Breast epithelium (tissue), 4 donors: ENCODE measurements at places on chromosomes 12 and 14. TPM values are rescaled to one million over a fixed set of nuclear protein-coding genes. Genes with fewer than 3 reads are reported as not detected.

DNA sequence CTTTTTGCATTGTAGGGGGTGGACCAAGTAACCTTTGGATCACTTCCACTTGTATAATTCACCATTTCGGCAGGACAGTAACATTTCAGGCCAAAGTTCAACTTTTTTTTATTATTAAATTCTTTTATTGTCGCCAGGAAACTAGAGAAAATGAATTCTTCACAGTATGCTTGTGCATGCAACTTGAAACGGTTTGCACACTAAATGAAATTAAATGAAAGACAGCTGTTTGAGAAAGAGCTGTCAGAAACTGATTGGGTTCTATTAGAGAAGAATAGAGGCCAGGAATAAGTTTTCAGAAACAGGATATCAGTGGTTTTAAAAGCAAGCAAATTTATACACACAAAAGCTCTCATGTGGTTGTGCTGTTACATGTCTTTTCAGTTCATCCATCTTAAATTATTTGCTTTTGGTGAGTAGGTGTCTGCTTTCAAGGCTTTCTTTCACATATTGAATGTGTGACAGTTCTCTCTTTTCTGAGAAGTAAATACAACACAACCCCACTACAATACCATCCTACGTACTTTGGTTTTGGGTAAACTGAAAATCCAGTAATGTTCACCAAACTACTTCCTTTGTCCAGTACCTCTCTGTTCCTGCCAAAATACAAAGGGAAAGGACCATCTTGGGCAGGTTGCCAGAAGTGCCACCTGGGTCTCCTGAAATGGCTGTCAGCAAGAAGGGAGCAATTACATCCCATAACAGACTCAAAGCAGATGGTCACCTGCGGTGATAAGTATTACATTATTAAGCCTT is 291.7 kb downstream of the RAD51B start:
- no peak for DNase-seq
- peak overlapping the region; percentile 13 for H3K27ac ChIP-seq
- H3K36me3 ChIP-seq, result no peaks in the 10 kb centered on the region

GRCh38 chr12:12138203-12139154 is 67.7 kb downstream of the BCL2L14 start:
- no peaks in the 10 kb centered on the region for H3K36me3 ChIP-seq
- no peaks in the 10 kb centered on the region for H3K4me1 ChIP-seq
- no peak for DNase-seq
- H3K27me3 ChIP-seq, result no peaks in the 10 kb centered on the region
- no peak overlapping the region for H3K27ac ChIP-seq

The ADCY4 gene
- total RNA-seq, result 27.7 TPM

- no peaks in the 10 kb centered on the region for H3K27me3 ChIP-seq
- no peak overlapping the region for H3K4me3 ChIP-seq
- H3K36me3 ChIP-seq, result no peaks in the 10 kb centered on the region
- no peaks in the 10 kb centered on the region for H3K4me1 ChIP-seq
- H3K27ac ChIP-seq, result no peak overlapping the region
Observed at GRCh38 chr14:24064856-24065255, 6.5 kb upstream of the CPNE6 start.

DNA sequence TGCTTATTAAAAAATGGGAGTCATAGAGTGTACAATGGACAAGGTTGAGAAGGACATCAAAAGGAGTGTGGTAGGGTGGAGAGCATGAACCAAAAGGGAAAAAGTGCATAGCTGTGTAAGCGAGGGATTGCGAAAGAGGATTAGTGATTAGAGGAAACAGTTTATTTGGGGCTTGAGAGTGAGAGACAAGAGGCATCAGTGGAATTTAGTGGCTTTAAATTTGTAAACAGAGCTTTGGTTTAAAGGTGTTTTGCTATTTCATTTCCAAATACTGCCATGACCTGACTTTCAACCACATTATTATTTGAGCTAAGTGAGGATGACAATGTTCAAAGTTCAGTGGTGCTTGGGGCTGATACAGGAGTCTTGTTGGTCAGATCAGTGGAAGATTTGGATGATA is 53.4 kb downstream of the SLC16A7 start:
- DNase-seq, result no peak
- H3K27me3 ChIP-seq, result no peaks in the 10 kb centered on the region
- H3K27ac ChIP-seq, result no peak overlapping the region
- no peaks in the 10 kb centered on the region for H3K36me3 ChIP-seq
- H3K4me3 ChIP-seq, result no peak overlapping the region

- H3K4me1 ChIP-seq, result peaks cover 4% of the 10 kb centered on the region
- H3K4me3 ChIP-seq, result no peak overlapping the region
- H3K27ac ChIP-seq, result peak overlapping the region; percentile 92
- no peaks in the 10 kb centered on the region for H3K27me3 ChIP-seq
- no peaks in the 10 kb centered on the region for H3K36me3 ChIP-seq
Observed at GRCh38 chr14:68143341-68143841, 323.8 kb downstream of the RAD51B start.

The PEBP1 gene
- total RNA-seq, result 507 TPM

GRCh38 chr12:95629392-95629791 is 78.1 kb upstream of the USP44 start:
- no peaks in the 10 kb centered on the region for H3K4me1 ChIP-seq
- H3K27ac ChIP-seq, result peak overlapping the region; percentile 92
- no peak overlapping the region for H3K4me3 ChIP-seq
- no peaks in the 10 kb centered on the region for H3K27me3 ChIP-seq
- no peaks in the 10 kb centered on the region for H3K36me3 ChIP-seq

DNA sequence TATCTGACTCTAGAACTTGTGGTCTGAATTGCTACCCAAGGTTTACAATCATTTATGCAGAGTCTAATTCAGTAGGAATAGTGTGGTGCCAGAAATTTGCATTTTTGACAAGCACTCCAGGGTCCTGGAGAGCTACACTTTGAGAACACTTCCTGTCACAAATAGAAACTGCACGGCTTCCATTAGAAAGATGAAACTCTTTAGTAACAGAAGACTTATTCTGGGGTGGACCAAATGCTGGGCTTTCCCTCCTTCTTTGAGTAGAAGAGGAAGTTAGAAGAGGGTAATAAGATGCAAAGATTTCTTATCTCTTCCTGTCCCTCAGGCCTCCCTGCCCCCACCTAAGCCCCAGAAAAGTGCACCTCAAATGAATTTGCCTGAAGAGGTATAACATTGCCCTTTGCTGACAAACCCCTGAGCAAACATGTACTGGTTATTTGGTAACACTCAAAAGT is 28.4 kb downstream of the DGLUCY start:
- H3K27ac ChIP-seq, result no peak overlapping the region
- H3K27me3 ChIP-seq, result no peaks in the 10 kb centered on the region
- H3K4me3 ChIP-seq, result no peak overlapping the region
- H3K36me3 ChIP-seq, result no peaks in the 10 kb centered on the region
- no peaks in the 10 kb centered on the region for H3K4me1 ChIP-seq

DNA sequence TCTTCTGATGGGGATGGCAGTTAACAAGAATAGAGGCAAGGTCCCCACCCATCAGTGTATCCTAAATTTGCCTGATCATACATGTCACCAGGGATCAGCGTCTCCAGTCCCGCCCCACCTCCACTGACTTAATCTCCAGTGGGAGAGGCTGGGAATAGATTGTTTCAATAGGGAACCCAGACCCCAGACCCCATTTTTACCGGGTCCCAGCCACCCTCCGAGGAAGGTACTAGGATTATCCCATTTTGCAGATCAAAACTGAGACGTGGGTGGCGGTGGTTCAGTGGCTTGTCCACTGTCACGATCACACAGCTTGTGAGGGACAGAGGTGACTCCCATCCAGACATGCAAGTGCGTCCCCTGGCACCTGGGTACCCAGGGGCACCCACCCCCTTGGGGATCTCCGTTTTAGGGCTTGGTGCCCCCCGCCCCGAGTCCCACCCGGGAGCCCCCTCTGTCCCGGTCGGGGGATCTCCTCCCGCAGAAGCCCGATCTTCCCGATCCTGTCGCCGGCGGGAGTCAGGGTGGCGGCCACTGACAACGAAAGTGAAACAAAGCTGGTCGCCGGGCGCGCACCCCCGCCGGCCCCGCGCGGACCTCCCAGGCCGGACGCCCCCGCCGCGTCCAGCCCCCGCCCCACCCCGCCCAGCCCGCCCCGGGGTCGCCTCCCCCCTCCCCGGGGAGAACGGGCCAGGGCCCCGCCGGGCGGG is 523 bp downstream of the WSB2 start:
- peak; percentile 28 for DNase-seq
- no peaks in the 10 kb centered on the region for H3K36me3 ChIP-seq
- no peaks in the 10 kb centered on the region for H3K27me3 ChIP-seq
- H3K4me3 ChIP-seq, result peak overlapping the region; percentile 79
- no peaks in the 10 kb centered on the region for H3K4me1 ChIP-seq

The DPPA3 gene
- total RNA-seq, result not detected

GRCh38 chr14:104386151-104386841 is 193.3 kb upstream of the C14orf180 start:
- peak; percentile 43 for DNase-seq
- H3K36me3 ChIP-seq, result no peaks in the 10 kb centered on the region
- H3K27ac ChIP-seq, result no peak overlapping the region
- no peaks in the 10 kb centered on the region for H3K27me3 ChIP-seq
- no peak overlapping the region for H3K4me3 ChIP-seq

The HIF1A gene
- total RNA-seq, result 92.3 TPM

The EML5 gene
- total RNA-seq, result 5.6 TPM

DNA sequence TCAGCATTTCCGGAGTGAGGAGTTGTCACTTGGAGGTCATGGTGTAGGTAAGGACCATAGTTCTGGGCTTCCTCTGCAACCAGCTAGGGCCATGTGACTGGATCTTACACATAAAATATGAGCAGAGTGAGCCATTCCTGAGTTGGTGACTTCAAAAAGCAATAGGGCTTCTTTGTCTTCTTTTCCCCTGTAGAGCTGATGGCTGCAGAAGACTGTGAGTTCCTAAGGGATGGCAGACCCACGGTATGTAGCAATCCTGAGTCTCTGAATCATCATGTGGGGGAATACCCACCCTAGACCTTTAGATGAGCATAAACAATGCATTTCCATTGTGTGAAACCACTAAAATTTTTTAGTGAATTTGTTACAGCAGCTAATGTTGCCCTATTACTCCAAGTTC is 151.1 kb upstream of the TBX3 start:
- no peaks in the 10 kb centered on the region for H3K36me3 ChIP-seq
- no peak overlapping the region for H3K27ac ChIP-seq
- no peaks in the 10 kb centered on the region for H3K4me1 ChIP-seq
- no peaks in the 10 kb centered on the region for H3K27me3 ChIP-seq
- no peak for DNase-seq

GRCh38 chr12:57171668-57172067 is 24.2 kb upstream of the LRP1-AS start:
- no peak overlapping the region for H3K4me3 ChIP-seq
- H3K4me1 ChIP-seq, result no peaks in the 10 kb centered on the region
- no peak for DNase-seq
- peak overlapping the region; percentile 9 for H3K27ac ChIP-seq
- no peaks in the 10 kb centered on the region for H3K27me3 ChIP-seq

The DIO2 gene
- total RNA-seq, result 2.6 TPM

The KRT75 gene
- total RNA-seq, result not detected

The SLC17A8 gene
- not detected for total RNA-seq

GRCh38 chr12:60210756-60211155 is 614.9 kb downstream of the SLC16A7 start:
- no peak overlapping the region for H3K4me3 ChIP-seq
- no peaks in the 10 kb centered on the region for H3K27me3 ChIP-seq
- no peaks in the 10 kb centered on the region for H3K4me1 ChIP-seq
- DNase-seq, result no peak
- H3K36me3 ChIP-seq, result no peaks in the 10 kb centered on the region
- H3K27ac ChIP-seq, result no peak overlapping the region

DNA sequence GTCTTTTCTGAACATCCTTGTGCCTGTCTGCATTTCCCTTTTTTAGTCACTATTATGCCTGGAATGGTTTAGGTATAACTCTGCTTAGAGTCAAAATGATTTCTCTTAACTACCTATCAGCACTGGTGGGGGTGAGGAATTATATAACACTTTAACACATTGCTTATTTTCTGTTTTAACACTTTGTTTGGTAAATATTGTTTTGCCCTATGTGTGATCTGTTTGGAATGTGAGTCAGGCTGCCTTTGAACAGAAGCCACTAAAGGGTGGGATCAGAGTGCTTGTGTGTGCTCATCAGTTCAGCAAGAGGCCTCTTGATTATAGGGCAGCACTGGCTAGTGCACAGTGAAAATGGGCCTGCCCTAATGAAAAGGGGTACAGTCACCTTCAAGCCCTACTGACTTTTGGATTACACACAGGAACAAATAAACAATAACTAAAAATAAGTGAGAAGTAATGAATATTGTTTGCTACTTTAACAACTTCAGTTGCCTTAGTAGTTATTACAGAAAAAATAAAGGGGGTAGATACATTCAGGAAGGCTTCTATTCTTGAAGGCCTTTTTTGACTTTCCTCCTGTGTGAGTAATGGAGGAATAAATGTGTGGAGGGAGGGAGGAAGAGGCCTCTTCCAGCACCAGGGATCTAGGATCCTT is 23.2 kb downstream of the NGDN start:
- no peaks in the 10 kb centered on the region for H3K27me3 ChIP-seq
- H3K4me3 ChIP-seq, result no peak overlapping the region
- no peak overlapping the region for H3K27ac ChIP-seq
- no peak for DNase-seq
- H3K4me1 ChIP-seq, result no peaks in the 10 kb centered on the region

The MAPKAPK5 gene
- 59.7 TPM for total RNA-seq

GRCh38 chr14:64879635-64880220 is at the start of gene SPTB:
Gene SPTB, minus strand, starts transcription at chr14:64879907. Its CDS starts 56,813 bp downstream, at chr14:64823094.
- DNase-seq, result no peak
- no peak within 1 kb of the TSS for H3K27ac ChIP-seq
- no peaks in the 10 kb centered on the region for H3K4me1 ChIP-seq
- peaks cover 10% of the 10 kb centered on the region for H3K27me3 ChIP-seq
- peak within 1 kb of the TSS; percentile 46 for H3K4me3 ChIP-seq
